Activated naive CD4-positive, alpha-beta T cell (primary cell): ENCODE measurements at places on chromosomes 5 and 9.

DNA sequence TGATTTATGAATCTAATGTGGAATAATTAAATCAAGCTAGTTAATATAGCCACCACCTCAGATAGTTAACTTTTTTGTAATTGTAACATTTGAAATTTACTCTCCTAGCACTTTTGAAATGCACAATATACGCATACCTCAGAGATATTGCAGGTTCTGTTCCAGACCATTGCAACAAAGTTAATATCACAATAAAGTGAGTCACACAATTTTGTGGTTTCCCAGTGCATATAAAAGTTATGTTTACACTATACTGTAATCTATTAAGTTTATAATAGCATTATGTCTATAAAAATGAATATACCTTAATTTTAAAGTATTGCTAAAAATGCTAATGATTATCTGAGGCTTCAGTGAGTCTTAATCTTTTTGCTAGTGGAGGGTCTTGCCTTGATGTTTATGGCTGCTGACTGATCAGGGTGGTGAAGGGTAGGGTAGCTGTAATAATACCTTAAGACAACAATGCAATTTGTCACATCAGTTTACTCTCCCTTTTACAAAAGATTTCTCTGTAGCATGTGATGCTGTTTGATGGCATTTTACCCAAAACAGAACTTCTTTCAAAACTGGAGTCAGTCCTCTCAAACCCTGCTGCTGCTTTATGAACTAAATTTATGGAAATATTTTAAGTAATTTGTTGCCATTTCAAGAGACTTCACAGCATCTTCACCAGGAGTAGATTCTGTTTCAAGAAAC, 235.1 kb upstream of the ADAMTSL1 start:
- no peak for DNase-seq

GRCh38 chr5:56306433-56307150, 73.5 kb upstream of the ANKRD55 start:
- DNase-seq, result no peak

- DNase-seq, result no peak
These were observed 95.0 kb upstream of the SLC25A48 start for GRCh38 chr5:135739383-135739981.

GRCh38 chr5:73199671-73200070, 26.7 kb downstream of the TMEM174 start:
- no peak for DNase-seq

DNA sequence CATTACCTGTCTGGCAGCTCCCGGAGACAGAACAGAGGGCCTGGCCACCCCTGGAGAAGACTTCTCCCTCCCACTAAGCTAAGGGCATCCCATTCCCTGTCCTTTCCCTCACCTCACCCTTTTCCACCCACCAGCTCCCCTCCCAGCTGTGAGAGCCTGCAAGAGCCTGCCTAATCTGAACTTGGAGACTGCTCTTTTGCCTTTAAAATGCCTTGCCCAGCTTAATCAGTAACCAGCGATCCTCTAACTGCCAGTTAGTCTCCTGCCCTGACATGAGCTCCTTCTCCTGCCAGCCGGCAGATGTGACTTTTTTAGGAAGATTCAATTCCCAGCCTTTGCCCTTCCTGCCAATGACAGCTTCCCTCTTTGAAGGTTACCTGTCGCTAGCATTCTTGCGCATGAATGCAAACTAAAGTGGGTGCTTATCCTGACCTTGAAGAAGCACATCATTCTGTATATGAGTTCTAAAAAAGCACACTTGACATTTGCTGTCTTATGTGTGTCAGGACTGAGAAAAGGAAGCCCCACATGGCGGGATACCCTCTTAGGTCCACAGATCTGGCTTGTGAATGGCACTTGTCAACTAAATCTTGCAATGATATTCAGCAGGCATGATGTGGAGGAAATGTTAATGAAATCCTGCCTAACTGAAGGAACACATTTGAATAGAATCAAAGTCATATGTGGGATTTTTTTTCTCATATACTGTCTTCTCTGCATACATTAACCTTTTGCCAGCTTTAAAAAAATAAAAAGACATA, 411.2 kb upstream of the SLC30A5 start:
- no peak for DNase-seq

GRCh38 chr5:150272531-150272930, 17.0 kb downstream of the CAMK2A start:
- DNase-seq, result no peak

DNA sequence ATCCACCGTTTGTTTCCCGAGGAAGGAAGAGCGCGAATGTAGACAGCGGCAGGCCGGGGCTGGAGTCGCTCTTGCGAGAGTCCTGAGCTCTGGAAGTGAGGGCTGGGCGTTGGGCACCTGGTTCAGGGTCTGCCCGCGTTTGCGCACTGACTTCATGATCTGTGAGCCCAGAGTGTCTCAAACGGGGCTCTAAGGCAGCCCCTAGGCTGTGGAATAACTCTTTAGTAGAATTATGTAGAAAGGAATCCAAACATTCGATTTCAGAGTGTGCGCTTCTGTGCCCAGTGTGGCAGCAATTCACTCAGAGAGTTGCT, 478 bp upstream of the GGTA1 start:
- no peak for DNase-seq

DNA sequence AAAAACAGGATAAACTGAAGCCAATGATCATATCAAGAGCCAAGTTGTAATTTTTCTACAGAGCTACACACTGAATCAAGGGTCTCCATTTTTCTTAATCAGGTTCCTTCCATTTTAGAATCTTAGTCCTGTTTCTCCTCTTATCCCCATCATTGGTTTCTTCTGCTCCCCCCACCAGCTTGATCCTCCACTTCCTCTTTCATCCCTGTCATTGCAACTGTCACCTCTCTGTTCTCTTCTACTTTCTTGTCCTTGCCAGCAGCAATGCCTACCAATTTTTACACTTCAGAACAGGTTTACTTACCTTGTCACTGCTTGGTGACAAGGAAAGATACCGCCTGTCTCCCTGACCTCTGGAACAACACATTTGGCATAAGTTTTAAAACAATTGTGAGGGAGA, 97.3 kb downstream of the CFAP90 start:
- DNase-seq, result no peak

- no peak for DNase-seq
These were observed 24.3 kb downstream of the RGS7BP start for GRCh38 chr5:64530076-64530475.

- no peak for DNase-seq
These were observed 94.7 kb downstream of the ANGPTL2 start for GRCh38 chr9:127027694-127028093.

DNA sequence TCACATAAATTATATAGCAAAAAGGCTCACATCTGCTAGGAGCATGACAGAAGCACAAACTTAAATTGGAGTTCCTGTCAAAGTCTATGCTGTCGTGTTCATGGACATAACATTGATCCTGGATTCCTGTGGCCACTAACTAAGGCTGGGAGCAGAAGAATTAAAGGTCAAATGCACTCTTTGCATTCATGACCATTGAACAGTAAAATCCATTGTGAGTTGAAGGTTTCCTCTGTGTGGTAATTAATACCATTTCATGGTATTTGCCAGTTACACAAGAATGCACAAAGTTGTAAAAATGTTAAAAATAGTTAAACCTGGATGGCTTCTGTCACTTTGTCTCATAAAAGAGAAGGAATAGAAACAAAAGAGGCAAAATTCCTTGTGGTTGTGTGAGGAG, 242.6 kb downstream of the NPR3 start:
- DNase-seq, result no peak

DNA sequence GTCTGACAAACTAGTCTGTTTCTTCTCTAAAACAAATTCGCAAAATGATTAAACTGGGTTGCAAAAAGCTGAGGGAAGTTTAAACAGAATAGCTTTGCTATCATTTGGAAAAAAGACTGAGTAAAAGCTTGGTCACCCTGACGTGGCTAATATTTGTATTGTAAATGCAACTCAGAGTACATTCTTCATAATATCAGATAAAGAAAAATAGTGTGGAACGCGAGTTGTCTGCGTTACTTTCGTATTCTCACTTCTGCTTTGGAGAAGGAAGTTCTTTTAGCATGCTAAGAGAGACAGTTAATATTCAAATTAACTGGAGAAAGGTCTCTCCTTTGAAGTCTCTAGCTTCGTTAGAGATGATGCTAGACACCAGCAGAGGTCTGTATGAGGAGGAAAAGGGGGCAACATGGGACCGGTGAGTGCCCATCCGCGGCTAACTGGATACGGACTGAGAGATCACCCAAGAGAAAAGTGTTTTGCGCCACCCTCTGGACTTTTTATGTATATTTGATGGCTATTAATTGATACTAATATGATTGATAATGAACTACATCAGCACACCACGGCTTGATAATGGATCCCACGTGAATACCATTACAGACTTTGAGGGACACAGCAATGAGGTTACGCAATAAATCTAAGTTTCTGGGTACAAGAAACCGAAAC, 2.9 kb upstream of the CNTRL start:
- DNase-seq, result no peak

- DNase-seq, result no peak
These were observed 314.2 kb upstream of the DAP start for GRCh38 chr5:11075035-11075805.

GRCh38 chr5:169168280-169168679, 132.7 kb downstream of the SLIT3 start:
- no peak for DNase-seq

DNA sequence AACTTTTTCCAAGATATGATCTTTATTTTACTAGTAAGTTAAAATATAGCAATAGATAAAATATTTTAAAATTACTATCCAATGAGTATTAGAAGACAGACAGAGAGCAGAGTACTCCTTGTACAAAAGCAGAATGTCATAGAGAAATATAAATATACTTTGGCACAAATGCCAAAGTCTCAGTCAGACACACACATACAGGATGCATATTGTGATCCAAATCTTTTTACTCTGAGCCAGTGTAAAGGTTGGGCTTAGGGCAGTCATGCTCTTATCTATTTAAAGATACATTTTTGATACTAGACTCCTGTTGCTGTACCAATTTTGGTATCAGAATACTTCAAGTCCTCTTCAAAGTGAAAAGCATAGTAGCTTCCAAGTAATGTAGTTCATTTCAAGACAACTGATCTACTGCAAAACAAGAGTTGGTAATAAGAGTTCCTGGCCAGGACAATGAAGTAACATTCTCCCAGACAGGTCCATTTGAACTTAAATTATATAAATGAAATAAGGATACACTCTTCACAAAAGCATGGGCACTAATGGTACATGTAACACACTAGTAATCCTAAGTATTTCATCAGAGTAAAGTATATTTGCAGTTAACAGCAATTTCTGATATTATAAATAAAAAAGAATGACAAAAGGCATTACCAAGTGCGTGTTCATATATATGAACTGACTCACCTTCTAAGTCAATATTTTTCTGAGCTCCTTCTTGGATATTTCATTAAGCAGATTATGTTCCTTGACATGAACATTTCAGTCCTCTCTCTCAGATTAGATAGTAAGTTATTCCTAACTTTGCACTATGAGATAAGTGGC, 10.5 kb downstream of the PFDN1 start:
- no peak for DNase-seq

DNA sequence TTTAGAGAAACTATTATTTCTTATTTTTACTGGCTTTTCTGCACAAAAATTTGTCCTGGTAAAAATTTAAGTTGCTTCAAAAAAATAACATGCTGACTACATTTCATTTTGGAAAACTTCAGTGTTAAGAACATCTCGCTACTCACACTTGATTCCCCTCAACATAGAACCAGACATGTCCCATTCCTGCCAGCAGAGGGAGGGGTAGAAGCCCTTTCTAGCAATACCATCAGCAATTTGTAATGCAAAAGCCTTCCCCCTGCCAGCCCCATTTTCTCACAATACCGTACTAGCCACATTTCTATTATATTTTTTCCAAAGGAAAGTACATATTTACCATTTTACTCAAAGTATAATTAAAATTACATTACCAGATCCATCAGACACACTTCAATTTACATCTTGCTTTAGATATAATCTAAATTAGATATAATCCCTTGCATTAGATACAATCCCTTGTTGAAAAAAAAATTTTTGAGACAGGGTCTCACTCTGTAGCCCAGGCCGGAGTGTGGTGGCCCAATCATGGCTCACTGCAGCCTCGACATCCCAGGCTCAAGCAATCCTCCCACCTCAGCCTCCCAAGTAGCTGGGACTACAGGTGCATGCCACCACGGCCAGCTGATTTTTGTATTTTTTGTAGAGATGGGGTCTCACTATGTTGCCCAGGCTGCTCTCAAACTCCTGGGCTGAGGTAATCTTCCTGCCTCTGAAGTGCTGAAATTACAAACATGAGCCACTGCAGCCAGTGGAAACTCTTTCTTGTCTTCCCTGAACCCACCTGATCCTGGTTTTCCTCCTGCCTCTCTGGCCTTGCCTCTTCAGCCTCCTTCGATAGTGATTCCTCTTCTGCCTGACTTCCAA, 39.6 kb upstream of the IDNK start:
- no peak for DNase-seq

GRCh38 chr9:109403116-109403515, 82.3 kb upstream of the EPB41L4B start:
- no peak for DNase-seq

- DNase-seq, result no peak
These were observed 71.0 kb upstream of the SEMA6A start for GRCh38 chr5:116645627-116646026.

DNA sequence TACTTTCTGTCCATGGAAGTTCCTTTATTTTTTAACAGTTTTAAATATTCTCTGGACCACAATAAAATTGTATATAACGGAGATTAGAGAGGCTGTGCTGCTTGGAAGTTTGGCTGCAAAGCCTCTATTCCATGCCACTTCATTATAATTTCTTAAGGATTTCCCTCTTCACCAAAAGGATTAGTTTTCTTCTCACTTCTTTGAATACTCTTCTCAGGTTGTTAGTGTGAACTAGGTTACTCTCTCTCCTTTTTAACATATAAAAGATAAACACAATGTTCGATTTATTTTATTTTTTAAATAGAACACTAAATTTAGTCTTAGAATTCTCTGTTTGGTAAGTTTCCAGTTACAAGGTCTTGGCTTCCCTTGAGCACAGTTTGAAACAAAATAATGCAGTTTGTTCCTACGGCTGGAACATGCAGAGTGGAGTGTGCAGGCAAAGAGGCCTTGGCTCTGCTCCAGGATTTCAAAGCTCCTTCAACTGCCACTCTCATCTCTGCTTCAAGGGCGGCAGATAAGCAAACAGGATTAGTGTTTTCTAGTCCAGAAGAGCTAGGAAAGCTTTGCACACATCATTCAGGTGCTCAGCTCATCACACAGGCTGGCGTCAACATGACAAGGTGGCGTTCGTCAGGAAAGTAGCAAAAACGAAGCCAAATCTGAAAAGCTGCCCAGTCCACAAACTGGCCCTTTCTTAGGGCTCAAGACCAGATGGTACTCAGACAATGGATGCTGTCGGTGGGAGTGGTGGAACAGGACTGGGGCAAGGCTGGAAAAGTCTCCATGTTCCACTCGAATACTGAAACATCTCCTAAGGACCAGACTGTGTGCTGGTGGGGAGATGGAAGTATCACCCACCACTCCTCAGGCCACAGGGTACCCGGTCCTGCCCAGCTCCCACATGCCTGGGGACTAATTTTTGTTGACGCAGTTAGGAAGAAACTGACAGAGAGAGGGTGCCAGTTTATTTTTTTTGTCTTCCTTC, 286.6 kb downstream of the CRB2 start:
- DNase-seq, result no peak

- no peak for DNase-seq
These were observed 272.2 kb downstream of the BNC2 start for GRCh38 chr9:16598316-16598715.

GRCh38 chr9:111038331-111039230, at the start of gene LPAR1:
Gene LPAR1 (minus strand): TSS chr9:111038470. CDS start chr9:110972117, 66,353 bp downstream.
- DNase-seq, result no peak

GRCh38 chr9:81374459-81375186, 314.7 kb downstream of the TLE1 start:
- no peak for DNase-seq
